Stimulated activated CD4-positive, alpha-beta T cell treated with anti-CD3 and anti-CD28 coated beads, Interleukin-15, amount 100 ng/mL, for 48 hours (primary cell): ENCODE measurements at places on chromosomes 12 and 14.

- no peak for DNase-seq
Measured at GRCh38 chr12:104410326-104410725, 46.4 kb upstream of the CHST11 start.

DNA sequence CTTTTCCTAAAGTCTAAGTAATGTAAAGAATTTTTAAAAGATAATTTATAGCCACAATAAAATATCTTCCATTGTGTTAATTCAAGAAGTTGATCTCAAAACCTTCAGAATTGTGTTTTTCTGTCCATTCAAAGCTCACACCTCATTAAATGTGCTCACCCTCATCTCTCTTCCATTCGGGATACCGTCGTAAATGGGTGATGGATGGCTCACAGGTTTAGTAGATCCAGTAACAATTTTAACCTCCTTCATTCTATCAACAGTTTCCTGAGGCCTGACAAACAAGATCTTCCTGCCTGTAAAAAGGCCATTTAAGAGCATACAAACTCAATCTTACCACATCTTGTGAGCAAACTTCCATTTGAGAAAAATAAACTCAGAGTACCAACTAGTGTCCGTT, 9.4 kb upstream of the FLRT2 start:
- DNase-seq = no peak

DNA sequence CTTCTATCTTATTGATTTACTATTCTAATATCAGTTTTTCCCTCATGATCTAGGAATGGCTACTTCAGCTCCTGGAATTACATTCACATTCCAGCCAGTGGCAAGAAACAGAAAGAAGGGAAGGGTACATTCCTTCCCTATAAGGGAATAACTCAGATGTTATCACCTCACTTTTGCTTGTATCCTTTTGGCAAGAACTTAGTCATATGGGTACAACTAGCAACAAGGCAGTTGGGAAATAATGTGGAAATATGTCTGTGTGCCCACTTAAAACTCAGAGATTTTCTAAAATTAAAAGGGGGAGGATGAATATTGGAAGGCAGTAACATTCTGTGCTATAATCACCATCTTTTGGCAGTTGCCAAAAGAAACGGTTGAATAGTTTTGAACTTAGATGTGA, 85.6 kb downstream of the MSRB3 start:
- no peak for DNase-seq

GRCh38 chr12:89481213-89481914, 43.2 kb downstream of the GALNT4 start:
- DNase-seq = no peak

- DNase-seq = no peak
Measured at GRCh38 chr12:47400266-47400665, 305.6 kb downstream of the RPAP3 start.

- DNase-seq = no peak
Measured at GRCh38 chr12:103547376-103547775, 39.7 kb upstream of the STAB2 start.

GRCh38 chr12:28568118-28568517, 377.9 kb downstream of the CCDC91 start:
- no peak for DNase-seq

DNA sequence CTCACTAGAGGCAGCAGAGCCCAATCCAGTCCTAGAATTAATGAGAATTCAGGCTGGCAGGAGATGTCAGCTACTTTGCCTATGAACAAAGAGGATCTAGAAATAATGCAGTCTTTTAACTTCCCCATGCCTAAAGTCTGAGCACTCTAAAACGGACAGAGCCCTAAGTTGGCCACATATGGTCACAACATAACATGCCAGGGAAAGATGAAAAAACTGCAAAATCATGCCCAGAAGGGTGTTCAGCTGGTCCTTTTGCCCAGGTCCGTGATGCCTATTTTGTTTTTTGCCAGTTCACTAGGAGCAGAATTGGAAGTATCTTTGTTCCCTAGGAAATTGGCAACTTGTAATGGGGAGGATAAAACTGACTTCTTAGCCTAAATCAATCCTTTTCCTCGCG, 20.3 kb upstream of the LMNTD1 start:
- no peak for DNase-seq

- no peak for DNase-seq
Measured at GRCh38 chr12:125203145-125203765, 138.0 kb downstream of the AACS start.

- no peak for DNase-seq
Measured at GRCh38 chr14:77022236-77022852, 6.2 kb downstream of the IRF2BPL start.

GRCh38 chr12:26713885-26714383, 119.1 kb downstream of the ITPR2 start:
- no peak for DNase-seq

DNA sequence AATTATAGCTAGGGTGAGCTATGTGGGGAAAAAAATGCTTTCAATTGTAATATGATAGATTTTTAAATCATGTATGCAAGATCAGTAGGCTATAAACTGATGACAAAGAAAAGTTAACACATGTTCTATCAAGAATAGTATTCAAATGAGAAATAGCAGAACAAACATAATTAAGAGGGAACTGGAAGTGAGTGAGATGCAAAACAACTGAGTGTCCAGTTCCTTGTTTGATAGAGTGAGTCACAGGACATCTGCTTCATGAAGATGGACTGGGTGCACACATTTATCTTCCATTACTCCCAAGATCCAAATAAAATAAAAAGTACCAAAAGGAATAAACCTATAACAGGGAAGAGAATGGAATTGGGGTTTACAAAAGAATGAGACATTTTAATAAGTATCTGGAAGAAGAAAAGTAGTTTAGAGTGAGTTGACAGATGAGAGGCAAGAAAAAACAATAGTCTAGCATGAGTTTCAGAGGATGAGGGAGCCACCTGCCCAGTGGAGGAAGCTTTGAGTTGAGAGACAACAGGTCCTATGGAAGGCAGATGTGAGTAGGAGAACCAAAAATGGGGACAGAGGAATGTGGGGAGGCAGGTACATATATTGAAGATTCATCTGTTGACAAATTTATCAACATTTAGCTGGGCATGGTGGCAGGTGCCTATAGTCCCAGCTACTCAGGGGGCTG, 178.1 kb upstream of the ARHGAP5 start:
- no peak for DNase-seq

DNA sequence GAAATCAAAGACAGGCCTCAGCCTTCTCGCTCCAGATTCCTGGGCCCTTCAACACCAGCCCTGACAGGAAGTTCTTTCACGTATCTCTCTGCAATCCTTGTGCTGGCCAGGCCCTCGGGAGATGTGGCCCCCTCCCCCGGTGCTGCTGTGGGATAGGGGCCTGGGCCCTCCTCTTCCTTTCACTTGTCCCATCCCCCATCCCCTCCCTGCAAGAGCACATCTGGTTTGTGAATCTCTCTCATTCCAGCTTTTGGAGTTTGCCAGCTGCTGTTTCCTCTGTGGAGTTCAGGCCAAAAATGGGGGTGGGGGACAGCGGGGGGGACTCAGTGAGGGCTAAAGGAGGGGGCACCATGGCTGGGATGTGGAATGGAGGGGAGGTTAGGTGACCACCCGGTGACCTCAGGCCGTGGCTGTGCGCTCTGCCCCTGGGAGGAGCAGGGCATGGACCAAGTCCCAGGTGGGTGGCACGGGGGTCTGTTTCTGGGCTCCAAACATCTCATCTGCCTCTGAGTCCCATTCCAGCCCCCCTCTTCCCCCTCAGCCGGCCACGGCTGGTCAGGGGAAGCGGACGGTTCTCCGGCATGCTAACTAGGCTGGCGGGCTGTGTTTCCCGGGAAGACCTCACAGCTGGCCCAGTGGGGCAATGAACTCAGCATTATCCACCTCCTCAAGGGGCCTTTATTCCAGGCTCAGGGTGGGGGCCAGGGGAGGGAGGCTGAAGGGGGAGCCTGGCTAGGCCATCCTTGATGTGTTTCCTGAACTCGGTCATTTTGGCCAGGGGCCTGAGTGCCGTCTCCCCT, 7.4 kb downstream of the LRP1 start:
- DNase-seq = no peak

DNA sequence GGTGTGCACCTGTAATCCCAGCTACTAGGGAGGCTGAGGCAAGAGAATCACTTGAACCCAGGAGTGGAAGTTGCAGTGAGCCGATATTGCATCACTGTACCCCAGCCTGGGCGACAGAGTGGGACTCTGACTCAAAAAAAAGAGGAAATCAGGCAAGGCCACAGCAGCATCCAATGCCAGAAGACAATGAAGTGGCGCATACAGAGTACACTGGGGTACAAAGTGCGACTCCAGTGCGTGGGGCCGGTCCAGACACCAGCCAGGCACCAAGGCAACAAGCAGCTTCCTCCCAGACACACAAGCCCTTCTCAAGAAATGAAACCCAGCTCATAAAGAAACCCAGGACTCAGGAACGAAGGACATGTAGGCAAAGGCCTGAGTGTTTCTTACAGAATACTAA, 28.2 kb downstream of the TTC7B start:
- no peak for DNase-seq

- no peak for DNase-seq
Measured at GRCh38 chr12:104667139-104667538, 210.4 kb downstream of the CHST11 start.

DNA sequence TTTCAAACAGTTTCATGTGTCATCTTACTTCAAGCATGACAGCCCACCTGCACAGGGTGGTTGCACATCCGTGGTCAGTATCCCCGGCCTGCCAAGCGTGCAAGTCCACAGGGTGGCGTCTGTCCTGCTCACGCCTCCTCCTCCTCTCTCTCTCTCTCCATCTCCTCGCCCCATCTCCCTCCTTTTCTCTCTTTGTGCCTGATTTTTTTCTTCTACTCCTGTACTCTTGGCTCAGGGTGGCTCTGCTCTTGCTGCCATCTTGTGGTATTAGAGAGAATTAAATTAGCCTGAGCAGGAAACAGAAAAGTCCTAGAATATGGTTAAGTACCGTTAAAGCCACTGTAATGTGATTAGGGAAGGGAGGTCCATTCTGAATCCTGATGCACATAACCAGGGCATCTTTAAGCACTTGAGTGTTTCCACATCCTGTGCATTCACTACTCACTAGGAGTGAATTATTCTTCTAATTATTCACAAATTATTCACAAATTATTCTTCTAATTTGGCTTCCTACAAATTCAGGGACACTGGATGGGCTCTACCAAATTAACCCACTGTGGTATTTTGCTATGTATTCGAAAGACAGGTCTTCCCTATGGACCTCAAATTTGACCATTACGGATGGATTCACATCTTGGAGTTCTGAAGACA, 25.5 kb upstream of the DTX1 start:
- DNase-seq = no peak

DNA sequence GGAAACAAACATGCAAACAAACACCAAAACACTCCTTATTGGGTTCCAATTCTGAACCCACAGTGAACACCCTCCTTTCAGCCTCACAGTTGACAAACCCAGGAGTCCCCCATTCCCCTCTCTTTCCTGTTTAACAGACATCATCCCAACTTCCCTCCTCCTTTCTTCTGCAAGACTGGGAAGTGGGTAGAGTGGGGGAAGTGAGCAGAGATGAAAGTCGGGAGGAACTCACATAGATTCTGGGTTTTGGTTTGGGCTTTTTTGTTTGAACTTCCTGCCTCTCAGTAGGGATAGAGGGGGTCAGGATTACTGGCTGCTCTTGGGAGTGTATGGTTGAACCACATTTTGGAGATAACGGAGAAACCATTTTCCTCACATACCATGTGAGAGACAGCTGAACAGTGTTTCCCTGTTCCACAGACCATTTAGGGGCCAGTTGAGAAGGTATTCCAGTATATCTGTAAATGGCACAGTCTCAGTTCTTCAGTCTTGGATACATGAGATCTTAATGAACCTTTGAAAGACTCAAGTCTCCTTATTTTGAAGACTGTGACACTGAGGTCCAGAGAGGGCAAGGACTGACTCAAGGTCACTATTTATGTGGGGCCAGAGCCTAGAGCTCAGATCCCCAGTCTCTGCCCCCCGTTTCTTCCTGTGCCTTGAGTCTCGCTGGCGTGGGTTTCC, 3.9 kb upstream of the GPR84 start:
- no peak for DNase-seq

- no peak for DNase-seq
Measured at GRCh38 chr14:73180385-73180805, 44.1 kb downstream of the PSEN1 start.

GRCh38 chr12:99911081-99911480, 73.7 kb downstream of the ANKS1B start:
- DNase-seq = no peak

DNA sequence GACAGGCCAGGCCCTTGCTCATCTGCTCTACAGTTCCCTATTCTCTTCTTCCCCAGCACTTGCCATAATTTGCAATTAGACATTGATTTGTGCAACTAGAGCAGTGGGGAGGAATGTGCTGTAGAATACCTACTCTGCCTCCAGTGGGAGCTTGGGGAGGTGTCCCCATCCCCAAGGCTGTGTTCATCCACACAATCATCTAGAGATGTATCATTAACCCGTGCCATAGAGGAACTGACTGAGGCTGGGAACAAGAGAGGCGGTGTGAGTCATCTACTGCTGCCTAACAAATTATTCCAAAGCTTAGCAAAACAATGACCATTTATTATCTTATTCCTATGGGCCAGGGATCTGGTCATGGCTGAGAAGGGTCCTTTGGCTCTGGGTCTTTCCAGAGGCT, 5.1 kb upstream of the OTUB2 start:
- no peak for DNase-seq

DNA sequence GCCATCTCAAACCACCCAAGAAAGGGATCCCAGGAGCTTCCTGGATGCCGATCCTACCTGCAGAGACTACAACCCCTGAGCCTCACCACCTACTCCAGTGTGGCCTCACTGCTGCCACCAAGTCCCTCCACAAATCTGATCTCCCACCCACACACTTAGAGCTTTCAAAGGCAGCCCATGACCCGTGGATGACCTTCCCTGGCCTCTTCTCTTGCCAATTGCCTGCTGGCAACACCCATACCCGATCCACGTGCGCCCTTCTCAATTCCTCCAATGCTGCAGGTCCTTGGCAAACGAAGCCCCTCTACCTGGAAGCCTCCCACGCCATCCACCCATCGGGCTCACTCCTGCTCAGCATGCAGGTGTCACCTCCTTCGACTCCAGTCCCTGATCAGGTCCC, 30.7 kb downstream of the HVCN1 start:
- no peak for DNase-seq

DNA sequence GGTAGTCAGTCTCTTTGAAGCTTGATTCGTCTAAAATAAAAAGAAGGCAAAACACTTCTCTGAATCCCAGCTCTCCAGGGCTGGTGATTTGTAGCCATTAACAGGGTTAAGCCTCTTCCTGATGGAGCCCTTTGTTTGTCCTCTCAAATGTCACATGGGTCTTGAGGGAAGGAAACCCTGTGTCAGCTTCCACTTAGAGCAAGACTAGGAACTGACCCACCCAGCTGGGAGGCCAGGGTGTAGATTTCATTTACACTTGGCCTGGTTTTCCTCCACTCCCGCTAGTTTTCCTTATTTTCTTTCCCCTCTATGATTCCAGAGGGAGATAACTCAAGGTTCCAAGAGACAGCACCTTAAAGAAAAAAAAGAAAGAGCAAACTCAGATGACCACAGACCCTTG, 230.5 kb upstream of the EGLN3 start:
- no peak for DNase-seq
